Germinal center (tissue), 1 donor: ENCODE measurements at places on chromosomes 11 and 22.

DNA sequence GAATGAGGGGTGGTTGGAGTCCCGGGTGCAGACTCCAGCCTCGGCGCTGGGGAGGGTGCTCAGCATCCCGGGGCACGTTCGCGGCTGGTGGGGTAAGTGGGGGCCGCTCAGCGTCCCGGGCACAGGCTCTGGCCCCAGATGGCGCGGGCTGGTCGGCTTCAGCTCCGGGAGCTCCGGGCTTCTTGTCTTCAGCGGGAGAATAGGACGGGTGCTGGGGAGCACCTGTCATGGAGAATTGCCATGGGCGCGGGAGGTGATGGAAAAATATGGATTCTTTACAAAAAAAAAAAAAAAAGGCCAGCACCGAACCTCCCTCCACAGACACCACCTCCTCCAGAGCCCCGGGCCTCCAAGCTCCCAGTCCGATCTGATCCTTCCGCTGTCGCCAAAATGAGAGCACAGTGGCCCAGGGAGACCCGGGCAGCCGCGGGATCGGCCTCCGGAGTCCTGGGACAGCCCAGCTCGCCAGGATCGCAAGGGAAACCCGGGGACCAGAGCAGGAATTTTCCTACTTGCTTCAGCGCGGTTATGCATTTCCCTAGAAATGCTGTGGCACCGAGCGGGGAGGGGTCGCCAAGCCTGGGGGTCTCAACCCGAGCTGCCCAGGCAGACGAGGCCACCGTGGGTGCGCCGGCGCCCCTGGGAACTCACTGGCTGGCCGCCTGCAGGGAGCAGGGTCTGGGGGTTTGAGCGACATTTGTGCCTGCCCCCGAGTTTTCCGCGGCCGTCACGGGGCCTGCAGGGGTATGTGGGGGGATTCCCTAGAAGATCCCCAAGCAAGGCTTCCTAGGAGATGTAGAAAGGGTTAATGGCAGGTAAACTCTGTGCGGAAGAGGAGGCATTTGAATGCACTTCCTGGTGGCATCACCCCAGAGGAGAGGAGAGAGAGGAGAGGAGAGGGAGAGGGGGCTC, 1336.9 kb downstream of the BRD1 start:
- no peak for DNase-seq

GRCh38 chr22:28180804-28181731, 262.0 kb upstream of the PITPNB start:
- DNase-seq, result no peak

DNA sequence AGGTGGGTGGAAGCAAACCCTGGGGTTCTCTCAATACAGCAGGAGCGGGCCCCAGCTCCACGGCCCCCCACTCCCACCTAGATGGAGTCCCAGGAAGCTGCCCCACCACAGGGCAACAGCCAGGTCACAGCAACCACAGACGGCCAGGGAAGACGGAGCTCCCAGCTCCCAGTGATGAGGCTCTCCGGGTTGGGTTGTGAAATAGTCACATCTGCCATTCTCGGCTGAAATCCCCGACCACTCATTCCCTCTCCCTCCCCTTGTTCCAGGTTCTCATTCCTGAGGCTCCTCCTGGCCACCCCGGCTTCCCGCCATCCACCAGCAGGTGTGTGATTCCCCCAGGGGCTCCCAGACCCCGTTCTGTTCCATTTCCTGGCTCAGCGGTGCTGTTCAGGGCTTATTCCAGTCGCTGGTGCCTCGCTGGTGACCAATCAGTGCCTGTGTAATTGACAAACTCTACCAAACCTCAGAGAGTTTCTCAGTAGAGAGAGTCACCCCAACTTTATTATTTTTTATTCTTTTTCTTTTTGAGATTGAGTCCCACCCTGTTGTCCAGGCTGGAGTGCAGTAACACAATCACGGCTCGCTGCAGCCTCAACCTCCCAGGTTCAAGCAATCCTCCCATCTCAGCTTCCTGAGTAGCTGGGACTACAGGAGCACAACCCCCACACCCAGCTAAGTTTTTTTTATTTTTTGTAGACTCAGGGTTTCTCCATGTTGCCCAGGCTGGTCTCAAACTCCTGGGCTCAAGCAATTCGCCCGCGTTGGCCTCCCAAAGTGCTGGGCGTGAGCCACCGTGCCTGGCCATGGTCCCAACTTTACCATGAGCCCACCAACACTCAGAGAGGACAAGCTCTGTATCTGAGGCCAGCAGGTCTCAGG, 63.2 kb downstream of the SHANK2 start:
- no peak for DNase-seq

DNA sequence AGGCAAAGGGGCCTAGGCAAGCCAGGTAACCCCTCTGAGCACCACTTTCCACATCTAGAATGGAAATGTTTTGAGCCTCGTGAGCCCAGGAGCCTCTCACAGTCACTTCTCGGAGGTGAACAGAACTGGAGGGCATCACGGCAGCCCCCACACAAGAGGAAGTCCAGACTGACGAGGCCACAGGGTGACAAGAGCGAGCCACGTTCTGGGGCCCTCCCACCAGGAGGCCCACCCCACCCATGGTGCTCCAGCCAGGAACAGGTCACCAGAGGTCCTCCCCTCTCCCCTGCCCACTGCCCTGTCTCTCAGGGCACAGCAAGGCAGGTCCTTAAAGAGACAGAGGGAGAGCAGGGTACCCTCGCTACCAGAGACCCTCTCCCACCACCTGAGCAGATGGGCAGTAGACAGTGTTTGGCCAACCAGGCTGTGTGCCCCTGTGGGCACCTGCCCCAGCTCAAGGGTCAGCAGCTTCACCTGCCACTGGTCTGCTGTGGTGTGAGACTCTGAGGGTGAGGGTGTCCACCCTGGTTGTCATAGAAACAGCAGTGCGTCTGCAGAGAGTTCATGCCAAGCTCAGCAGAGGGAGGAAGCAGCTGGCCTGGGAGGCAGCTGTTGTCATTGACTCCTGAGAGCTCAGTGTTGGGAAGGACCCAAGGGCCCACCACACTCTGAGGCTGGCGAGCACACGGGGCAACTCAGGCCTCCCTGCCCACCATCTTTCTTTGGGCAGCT, 31.4 kb downstream of the RSPH14 start:
- DNase-seq, result no peak

GRCh38 chr11:112963368-112963955, 2.2 kb downstream of the NCAM1 start:
- DNase-seq, result no peak

DNA sequence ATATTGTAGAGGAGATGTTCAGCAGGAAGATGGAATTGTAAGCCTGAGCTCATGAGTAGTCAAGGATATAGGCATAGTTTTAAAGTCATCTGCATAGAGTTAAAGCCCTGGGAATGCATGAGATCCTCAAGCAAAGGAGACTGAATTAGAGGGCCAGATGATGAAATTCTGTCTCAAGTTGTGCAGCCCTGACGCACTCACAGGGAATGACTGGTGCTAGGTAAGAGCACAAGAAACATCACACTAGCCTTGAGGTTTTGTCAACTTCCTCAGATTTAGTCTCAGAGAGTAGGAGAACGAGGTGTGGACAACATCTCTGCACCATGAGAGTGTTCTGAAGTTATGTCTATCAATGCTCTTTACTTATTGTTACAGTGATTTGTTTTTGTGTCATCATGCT, 5.8 kb downstream of the RAB38 start:
- no peak for DNase-seq

DNA sequence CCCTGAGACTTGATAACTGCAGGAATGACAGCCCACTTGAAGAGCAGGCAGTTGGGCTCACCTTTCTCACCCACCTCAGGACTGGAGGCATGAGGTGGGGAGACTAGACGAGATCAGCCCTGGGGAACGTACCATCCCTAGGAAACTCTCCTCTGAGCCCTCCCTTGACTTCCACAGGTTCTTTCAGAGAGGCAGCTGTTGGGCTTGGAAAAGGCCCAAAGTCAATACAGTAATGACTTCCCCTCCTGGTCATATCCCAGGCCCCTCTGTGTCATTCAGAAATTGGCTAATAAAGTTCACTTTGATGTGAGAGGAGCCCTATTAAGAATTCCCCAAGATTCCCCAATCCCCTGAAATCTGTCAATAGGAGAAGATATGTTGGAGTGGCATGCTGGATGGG, 5.8 kb upstream of the NECTIN1 start:
- DNase-seq, result no peak

DNA sequence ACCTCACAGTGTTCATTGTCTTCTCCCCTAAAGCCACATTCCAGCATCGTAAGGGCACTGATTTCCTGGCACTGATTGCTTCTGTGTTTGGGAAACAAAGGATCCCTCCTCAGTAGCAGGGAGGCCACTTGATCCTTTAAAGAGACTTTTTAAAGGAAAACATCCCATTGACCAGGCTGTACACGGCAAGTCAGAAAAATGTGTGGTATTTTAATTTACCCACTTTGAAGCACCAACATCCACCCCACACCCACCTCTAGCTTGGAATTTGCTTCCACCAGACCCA, 364.9 kb downstream of the SHANK2 start:
- DNase-seq, result no peak

DNA sequence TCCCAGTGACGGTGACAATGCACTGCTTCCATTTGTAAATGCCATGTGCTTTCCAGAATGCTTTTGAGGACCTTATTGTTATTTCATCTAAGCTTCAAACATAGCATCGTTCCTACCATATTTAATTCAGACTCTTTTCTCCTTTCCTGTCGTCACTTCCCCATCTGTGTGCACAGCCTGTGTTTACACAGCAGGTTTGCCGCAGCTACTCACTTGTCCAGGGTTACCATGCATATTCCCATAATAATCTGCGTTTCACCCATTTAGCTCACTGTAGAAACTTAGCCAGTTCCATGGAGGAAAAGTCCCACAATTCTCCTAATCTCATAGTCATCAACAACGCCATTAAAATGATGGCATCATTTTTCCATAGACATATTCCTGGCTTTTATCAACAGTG, 48.0 kb downstream of the FLI1 start:
- DNase-seq, result no peak

GRCh38 chr22:17578136-17578754, 14.9 kb downstream of the SLC25A18 start:
- no peak for DNase-seq

DNA sequence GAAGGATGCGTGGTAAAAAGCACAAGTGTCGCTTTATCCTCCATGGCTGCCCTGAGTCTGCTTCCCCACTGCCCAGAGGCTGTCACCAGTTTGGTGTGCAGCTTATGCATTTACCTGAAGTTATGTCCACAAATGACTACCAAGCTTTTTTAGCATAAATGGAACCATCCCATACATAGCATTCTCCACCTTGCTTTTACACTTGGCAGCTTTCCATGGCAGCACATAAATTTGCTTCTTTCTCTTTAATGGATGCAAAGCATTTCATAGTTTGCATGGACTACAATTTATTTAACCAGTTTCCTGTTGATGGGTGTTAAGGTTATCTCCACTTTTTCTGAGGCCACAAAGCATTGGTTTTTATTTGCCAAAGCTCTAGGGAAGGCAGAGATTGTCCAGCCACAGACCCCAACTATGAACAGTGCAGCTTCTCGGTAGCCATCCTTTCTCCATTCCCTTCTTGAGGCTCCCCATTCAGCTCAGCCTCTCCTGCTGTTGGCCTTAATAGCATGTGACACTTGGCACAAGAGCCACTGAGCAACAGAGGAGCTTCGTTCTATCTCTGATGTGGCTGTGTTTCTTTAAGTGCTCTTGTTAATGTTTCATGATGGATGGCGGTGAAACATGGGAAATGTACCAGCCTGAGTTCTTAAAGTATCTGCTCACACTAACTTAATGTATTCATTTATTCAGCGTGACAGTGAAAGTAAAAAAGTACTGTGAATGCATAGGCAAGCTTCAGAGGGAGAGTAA, 59.8 kb upstream of the NAV2 start:
- no peak for DNase-seq

DNA sequence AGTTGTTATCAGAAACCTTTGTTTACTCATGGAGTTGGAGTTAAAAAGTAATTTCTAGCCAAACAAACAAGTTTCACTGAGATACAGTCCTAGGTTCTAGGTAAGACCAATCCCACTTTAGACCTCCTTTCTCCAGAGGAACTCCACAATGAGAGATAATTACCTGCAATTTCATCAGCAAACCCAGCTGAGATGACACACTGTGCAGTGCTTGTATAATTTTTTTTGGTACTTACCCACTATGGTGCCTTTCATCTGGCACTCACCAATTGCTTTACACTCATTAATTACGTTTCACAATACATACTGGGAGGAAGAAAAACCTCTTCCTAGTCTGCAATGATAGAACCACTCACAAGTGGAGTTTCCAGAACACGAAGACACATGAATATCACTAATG, 1.8 kb upstream of the MUC15 start:
- DNase-seq, result no peak

GRCh38 chr11:112769584-112769983, 191.6 kb upstream of the NCAM1 start:
- no peak for DNase-seq

GRCh38 chr22:17117890-17118289, 3.3 kb downstream of the TMEM121B start:
- no peak for DNase-seq

- no peak for DNase-seq
Observed at GRCh38 chr11:65915821-65916251, 3.0 kb downstream of the C11orf68 start.

DNA sequence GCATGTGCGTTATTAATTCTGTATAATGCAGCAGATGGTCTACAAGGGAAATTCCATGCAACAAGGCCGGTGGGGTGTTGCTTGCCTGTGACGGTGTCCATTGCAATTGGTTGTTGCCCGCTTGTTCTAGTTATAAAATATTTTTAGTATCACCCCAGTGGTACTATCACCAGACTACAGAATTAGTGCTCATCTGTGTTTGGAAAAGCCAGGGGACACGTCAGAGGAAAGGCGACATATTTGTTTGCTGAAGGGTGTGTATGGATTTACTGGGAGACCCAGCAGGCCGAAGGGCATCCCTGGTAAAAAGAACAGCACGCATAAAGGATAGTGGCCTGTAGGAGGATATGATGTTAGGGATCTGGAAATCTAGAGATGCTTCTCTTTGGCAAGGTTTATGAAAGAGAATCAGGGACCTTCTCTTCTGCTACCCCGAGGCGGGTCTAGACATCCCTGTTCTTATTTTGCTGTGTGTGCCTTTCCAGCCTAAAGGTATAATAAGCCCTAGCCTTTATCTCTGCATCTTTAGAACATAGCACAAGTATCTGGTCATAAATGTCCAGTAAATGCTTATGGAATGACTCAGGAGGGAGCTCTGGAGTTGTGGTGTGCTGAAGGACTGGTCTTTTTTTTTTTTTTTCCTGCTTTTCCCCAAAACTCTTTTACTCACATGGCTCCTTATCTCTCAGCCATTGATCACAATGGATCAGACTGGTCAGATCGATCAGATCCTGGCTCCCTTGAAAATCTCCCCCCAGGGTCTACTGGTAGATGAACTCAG, 90.9 kb downstream of the LDLRAD3 start:
- DNase-seq, result no peak

DNA sequence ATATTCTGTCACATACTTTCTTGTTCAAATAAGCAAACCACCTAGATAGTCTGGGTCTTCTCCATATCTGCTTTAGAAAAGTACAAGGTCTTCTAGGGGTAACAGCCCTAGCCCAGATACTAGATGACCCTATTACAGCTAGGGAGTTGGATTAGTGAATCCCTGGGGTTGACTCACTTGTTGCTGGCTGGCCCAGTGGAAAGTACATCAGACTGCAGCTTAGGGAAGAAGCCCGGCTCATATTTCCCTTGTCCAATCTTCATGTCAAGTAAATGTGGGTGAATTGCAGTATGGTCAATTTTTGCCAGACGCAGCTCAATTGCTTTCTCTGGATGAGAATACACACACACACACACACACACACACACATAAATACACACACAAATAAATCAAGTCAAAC, 79.1 kb upstream of the SCUBE2 start:
- DNase-seq, result no peak
